ENCODE measurements at places on chromosomes 2 and 18.

GRCh38 chr2:217430916-217431576, 571.2 kb upstream of the TNP1 start:
- no peak for DNase-seq

- no peak for DNase-seq
Observed at GRCh38 chr2:165406173-165406572, 63.3 kb upstream of the CSRNP3 start.

GRCh38 chr2:115484486-115484885, 1042.0 kb downstream of the DPP10 start:
- no peak for DNase-seq

- no peak for DNase-seq
Observed at GRCh38 chr2:105324101-105324500, 5.4 kb downstream of the TGFBRAP1 start.

DNA sequence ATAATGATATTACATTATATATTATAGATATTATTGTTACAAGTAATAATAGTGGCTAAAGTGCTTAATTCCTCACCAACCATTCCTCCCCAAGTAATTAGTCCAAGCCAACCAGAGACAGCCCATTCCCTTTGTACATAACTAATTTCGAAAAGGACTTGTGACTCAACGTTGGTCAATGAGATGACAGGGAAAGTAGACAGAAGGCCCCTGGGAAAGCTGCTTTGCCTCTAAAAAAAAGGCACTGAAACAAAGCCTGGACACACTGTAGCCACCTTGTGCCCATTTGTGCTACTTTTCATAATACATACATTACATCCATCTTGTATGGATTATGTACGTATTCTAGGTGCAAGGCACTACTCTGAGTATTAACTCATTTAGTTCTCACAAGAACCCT, 28.8 kb downstream of the COLEC12 start:
- no peak for DNase-seq

GRCh38 chr18:8212896-8213780, 396.1 kb upstream of the RAB12 start:
- no peak for DNase-seq

DNA sequence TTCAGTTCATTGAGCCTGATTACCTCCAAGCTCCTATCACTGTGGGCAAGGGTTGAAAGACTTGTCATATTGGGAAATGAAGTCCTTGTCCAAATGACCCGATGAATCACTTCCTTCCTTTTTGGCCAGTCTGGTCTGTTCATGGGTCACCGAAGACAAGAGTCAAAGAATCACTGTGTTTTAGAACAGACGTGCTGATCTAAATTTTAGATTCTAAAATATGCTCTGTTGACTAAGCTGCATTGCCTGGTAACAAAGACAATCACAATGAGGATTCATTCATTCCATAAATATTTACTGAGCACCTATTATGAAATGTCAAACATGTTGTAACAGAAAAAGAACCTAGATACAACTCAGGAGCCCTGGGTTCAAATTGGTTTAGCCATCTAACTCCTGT, 99.4 kb upstream of the RND3 start:
- DNase-seq, result no peak

- no peak for DNase-seq
Observed at GRCh38 chr2:107804608-107805498, 21.8 kb upstream of the RGPD4 start.

GRCh38 chr2:6864231-6864754, 1.4 kb downstream of the CMPK2 start:
- no peak for DNase-seq

DNA sequence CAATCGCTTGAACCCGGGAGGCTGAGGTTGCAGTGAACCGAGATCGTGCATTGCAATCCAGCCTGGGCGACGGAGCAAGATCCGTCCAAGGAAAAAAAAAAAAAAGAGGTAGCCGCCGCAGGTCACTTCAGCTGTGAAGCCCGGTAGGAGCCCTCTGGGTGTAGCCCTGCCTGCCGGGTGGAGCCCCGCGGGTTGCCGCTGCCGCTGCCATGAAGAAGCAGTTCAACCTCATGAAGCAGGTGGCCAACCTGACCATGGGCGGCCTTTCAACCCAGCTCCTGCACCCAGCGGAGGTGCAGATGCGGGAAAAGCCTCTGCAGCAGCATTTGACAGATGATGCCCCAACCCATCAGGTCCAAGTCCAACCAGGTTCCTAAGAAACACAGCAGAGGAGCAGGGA, 219.5 kb upstream of the SLC39A10 start:
- no peak for DNase-seq

Data from NCI-H2081 (cell line).